Endothelial cell of umbilical vein (primary cell): ENCODE measurements at places on chromosomes 3 and 15.

- peak; percentile 57 for DNase-seq
These were observed 90.6 kb upstream of the MYZAP start for GRCh38 chr15:57500979-57501576.

DNA sequence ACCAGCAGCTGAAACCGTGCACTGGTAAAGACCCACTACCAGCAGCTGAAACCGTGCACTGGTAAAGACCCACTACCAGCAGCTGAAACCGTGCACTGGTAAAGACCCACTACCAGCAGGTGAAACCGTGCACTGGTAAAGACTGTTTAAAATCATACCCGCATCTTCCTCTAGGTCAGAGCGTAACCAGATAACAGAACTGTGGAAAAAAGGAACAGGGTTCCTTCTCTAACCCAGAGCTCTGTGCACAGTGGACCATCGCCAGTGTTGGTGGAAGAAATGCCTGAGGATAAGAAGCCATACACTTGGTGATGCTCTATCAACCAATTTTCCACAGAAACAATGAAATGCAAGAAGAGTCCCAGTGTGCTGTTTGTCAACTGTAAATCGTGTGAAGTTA, 243.4 kb downstream of the NTRK3 start:
- DNase-seq: no peak

- no peak for DNase-seq
These were observed 23.6 kb downstream of the UBE2E1 start for GRCh38 chr3:23829242-23829934.

DNA sequence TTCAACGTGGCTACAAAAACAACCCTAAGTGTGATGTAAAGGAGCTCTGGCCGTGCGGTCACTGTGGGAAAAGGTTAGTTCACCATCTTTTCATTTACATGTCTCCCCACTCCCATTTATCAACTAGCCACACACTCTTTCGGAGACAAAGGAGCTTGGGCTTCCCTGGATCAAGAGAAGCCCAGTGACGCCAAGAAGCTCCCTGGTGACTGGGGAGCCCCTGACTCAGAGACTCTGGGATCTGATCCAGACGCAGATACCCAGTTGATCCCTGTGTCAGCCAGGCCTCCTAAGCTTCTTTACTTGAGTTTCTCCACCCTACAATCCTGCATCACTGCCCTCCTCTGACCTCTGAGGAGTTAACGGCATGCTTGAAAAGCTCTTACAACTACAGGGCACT, 43.9 kb downstream of the HEG1 start:
- no peak for DNase-seq

DNA sequence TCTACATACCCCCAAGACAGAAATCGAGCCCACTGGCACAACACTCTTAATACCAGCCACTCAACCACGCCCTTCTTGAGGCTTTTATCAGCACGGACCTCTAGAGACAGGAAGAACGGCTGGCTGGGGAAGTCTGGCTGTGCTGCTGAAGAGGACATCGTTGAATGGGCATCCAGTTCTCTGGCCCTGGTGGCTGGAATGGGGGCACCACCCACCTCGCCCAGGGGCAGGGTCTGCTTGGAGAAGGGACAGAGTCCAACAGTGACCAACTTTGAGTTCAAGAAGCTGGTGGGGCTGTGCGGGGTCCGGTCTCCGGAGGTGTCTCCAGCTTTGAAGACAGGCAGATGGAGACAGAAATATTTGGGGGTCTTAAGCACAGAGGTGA, 77.5 kb downstream of the ATP10A start:
- no peak for DNase-seq

DNA sequence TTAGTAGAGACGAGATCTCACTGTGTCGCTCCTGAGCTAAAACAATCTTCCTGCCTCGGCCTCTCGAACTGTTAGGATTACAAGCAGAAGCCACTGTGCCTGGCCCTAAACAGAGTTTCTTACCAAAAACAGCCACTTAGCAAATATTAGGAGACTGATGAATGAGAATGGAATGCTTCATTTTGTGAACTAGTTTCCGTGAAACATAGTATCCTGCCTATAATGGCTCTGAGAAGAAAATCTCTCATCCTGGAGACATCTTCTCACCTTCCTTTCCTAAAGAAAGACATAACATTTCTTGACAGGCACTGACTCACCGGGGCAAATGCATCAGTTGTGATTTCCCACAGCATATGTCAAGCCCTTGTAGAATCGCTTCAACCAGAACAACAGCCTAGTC, 44.9 kb downstream of the GJD2 start:
- no peak for DNase-seq

- DNase-seq: no peak
These were observed 25.3 kb downstream of the EPHB3 start for GRCh38 chr3:184586851-184587250.

DNA sequence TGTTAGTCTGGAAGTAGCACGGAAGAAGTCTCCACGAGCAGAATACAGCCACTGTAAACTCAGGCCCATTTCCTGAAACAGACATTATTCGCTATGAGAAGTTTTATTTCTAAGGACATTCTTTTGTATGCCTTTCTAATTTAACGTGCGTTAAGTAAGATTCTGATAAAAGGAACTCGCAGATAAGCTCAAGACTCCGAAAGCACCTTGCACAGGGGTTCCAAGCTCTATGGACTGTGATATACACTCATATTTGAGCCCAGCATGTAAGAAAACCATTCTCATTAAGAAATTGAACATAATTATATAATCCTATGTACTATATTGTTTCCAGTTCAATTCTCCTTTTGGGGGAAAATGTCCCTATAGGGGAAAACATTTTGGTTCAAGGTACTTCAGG, 28.4 kb downstream of the TFRC start:
- DNase-seq: no peak

GRCh38 chr3:133317866-133318265, 82.0 kb upstream of the BFSP2 start:
- no peak for DNase-seq

DNA sequence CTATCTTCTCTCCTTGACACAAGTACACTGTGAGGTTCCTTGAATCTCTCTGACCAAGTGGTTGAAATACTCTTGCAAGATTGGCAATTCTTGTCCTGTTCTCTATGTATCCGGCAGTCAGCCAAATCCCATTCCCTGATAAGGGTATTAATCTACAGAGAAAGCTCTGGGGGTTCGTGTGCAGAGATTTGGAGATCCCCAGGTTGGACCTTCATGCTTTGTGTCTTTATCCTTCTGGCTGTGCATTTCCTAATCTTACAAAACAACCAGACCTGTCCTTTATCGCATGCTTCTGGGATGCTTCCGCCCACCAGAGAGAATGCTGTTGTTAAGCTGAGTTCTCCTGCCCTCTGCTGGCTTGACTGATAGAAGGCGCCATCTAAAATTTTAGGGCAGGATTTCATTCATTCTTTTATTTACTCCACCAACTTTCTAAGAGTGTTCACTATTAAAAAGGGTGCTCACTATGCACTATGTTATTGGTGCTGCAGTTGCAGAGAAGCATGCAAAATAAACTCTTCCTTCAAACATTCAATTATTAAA, 8.6 kb upstream of the SST start:
- peak; percentile 42 for DNase-seq
